ENCODE measurements at places on chromosomes 4 and X. TPM values are rescaled to one million over a fixed set of nuclear protein-coding genes. Genes with fewer than 3 reads are reported as not detected.

GRCh38 chr4:48909697-48910096 is 3.1 kb upstream of the OCIAD2 start:
- no peaks in the 10 kb centered on the region for H3K27me3 ChIP-seq
- peaks cover 25% of the 10 kb centered on the region for H3K36me3 ChIP-seq
- peak overlapping the region; percentile 53 for H3K27ac ChIP-seq
- DNase-seq: peak; percentile 71
- H3K4me3 ChIP-seq: no peak overlapping the region

The PF4V1 gene
- not detected for total RNA-seq

The PCDH11X gene
- total RNA-seq: not detected

DNA sequence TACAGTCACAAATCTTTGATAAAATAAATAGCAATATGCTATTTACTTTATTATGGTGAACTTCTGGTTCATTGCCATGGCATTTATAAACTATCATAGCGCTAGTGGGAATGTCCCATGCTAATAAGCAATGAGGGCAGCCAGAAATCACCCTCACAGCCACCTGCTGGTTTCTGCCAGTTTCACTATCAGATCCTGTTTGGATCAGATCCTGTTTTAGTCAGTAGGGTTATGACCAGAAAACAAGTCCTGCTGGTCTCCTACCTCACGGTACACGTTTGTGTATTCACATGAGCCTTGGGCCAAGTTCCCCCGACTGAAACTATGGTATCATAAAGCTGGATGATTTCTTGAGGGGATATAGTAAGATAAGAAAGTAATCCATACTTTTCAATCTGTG is 17.7 kb downstream of the FOXR2 start:
- no peaks in the 10 kb centered on the region for H3K4me1 ChIP-seq
- H3K27me3 ChIP-seq: no peaks in the 10 kb centered on the region
- H3K27ac ChIP-seq: no peak overlapping the region
- no peak overlapping the region for H3K4me3 ChIP-seq

GRCh38 chrX:1591863-1592469 is 562 bp downstream of the AKAP17A start:
- H3K27me3 ChIP-seq: no peaks in the 10 kb centered on the region
- DNase-seq: no peak
- H3K36me3 ChIP-seq: peaks cover 47% of the 10 kb centered on the region
- peak overlapping the region; percentile 83 for H3K4me3 ChIP-seq
- no peaks in the 10 kb centered on the region for H3K4me1 ChIP-seq

The ATP1B4 gene
- total RNA-seq: not detected

The HERC5 gene
- 44.2 TPM for total RNA-seq

The RASL11B gene
- 0.64 TPM for total RNA-seq

DNA sequence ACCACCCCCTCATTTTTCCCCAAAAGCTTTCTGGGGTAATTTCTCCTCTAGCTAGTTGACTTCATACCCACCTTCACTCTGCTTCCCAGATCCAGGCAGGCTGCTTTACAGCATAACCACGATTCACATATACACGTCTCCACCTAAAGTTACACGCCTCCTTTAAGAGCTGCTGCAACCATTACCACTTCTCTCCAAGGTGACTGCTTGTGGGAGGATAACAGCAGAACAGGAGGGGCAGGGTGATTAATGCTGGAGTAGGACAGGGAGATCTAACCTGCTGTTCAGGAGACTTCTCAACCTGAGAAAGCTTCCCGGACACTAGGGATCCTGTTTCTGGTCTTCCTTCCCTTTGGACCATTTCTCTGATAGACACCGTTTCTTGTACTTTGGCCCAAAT is 77.4 kb downstream of the MGST2 start:
- peaks cover 9% of the 10 kb centered on the region for H3K4me1 ChIP-seq
- H3K27me3 ChIP-seq: no peaks in the 10 kb centered on the region
- DNase-seq: no peak
- H3K4me3 ChIP-seq: no peak overlapping the region

The ZNF275 gene
- total RNA-seq: 7.4 TPM

DNA sequence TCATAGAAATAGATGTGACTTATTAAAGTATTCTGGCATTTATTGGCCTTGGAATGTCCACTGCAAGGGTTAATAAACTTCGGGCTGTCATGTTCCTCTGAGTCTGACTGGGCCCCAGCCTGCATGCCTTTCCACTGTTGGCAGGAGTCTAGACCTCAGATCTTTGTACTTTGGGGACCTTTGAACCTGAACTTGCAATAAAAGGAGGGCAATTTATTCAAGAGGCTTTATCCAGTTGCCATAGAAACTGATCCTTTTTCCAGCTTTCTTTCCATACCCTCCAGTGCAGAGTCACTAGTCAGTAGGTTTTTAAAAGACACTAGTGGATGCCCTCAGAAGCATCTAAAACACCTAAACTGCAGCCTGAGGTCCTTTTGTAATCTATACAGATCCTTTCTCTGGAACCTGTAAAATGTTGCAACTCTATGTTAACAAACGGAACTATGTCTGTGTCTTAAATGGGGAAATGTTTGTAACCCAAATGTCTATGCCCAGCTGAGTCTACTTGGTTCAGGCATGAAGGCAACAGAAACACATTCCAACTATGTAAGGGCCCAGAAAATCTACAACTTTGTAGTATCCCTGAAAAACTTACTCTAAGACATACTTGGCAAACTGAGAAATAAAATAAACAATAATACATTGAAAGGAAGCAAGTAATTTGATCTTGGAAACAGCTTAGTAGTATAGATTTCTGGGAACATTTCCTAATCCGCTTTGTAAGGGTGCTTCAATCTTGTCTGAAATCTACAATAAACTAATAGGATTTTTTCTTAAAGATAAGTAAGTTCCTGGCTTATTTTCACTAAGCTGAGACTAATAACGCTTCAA is 41.5 kb downstream of the SOWAHB start:
- H3K4me1 ChIP-seq: no peaks in the 10 kb centered on the region
- H3K27ac ChIP-seq: no peak overlapping the region
- DNase-seq: no peak
- no peaks in the 10 kb centered on the region for H3K27me3 ChIP-seq

GRCh38 chr4:6221301-6221850 is 21.0 kb upstream of the JAKMIP1 start:
- DNase-seq: no peak
- no peak overlapping the region for H3K27ac ChIP-seq
- peaks cover 75% of the 10 kb centered on the region for H3K27me3 ChIP-seq
- no peaks in the 10 kb centered on the region for H3K4me1 ChIP-seq

The CTBP1 gene
- total RNA-seq: 130 TPM

The EXOC1L gene
- not detected for total RNA-seq

DNA sequence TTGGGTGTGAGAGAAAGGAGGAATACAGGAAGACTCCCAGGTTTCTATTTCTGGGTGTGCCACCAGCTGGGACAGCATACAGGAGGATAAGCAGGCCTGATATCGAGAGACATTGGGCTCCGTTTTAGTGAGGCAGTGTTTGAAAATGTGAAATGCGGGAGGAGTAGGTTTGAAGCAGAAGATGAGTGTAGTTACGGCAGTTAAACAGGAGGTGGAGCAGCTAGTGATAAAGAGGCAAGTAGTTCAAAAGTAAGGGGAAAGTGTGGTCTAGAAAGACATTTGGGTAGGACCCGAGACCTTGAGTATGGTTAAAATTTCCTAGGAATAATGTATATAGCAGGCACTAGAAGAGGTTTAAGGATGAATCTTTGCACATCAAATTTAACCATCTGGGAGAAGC is 42.4 kb downstream of the DCUN1D4 start:
- peak; percentile 5 for DNase-seq
- H3K4me3 ChIP-seq: no peak overlapping the region
- peaks cover 23% of the 10 kb centered on the region for H3K36me3 ChIP-seq
- H3K27me3 ChIP-seq: no peaks in the 10 kb centered on the region
- no peak overlapping the region for H3K27ac ChIP-seq
- H3K4me1 ChIP-seq: peaks cover 8% of the 10 kb centered on the region

DNA sequence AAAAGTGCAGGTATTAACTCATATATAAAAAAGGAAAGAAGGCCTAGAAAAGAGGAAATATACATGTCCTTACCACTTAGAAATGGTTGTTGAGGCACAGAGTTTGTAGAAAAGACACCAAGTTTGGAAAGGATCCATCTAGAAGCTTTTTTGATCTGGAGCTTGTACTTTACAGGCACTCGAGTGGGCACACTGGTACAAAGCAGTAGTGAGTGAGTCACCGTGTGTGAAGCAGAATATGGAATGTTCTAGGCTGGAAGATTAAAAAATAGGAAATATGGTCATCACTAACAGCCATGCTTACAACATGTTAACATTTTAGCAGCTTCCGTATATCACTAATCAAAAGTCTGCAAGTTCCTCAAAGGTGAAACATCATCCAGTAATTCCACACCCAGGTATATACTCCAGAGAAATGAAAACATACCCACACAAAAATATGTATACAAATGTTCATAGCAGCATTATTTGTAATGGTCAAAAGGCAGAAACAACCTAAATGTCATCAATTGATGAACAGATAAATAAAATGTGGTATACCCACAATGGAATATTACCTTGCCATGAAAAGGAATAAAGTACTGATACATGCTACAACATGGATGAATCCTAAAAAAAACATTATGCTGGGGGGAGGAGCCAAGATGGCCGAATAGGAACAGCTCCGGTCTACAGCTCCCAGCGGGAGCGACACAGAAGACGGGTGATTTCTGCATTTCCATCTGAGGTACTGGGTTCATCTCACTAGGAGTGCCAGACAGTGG is 69.5 kb downstream of the FRYL start:
- DNase-seq: no peak
- H3K4me1 ChIP-seq: peaks cover 11% of the 10 kb centered on the region
- no peaks in the 10 kb centered on the region for H3K27me3 ChIP-seq
- H3K4me3 ChIP-seq: no peak overlapping the region
- H3K27ac ChIP-seq: no peak overlapping the region
- H3K36me3 ChIP-seq: peaks cover 5% of the 10 kb centered on the region

DNA sequence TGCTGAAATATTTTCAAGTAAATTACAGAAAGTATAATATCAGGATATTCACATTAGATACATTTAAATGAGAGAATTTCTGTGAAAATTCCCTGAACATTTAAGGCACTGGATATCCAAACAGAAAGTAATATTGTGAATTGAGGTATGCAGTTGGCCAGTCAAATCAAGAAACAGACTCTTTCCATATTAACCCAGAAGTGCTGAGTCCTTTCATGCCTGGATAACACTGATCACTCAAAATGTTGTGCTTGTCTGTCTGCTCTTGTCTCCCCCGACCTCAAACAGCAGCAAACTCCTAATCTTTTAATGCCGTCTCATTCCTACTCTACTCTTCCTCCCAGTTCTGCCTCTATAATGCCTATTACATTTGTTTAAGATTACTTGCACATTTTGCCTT is 51.2 kb downstream of the TBC1D9 start:
- no peaks in the 10 kb centered on the region for H3K36me3 ChIP-seq
- DNase-seq: no peak
- no peak overlapping the region for H3K27ac ChIP-seq
- no peaks in the 10 kb centered on the region for H3K27me3 ChIP-seq
- H3K4me3 ChIP-seq: no peak overlapping the region
- no peaks in the 10 kb centered on the region for H3K4me1 ChIP-seq

DNA sequence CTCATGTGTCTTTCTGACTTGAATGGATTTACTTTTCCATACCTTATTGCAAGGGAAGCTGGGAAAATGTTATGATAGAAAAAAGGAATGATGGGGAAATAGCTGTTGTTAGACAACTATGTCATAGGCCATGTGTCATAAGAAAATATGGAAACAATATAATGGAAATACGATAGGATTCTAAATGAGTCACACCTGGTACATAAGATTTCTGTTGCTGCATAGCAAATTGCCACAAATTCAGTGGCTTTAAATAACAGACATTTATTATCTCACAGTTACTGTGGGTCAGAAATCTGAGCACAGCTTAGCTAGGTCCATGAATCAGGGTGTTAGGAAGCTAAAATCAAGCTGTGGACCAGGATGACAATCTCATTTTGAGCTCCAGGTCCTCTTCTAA is 44.6 kb upstream of the ANKRD50 start:
- no peak for DNase-seq
- no peaks in the 10 kb centered on the region for H3K27me3 ChIP-seq
- no peak overlapping the region for H3K4me3 ChIP-seq
- H3K36me3 ChIP-seq: no peaks in the 10 kb centered on the region
- H3K27ac ChIP-seq: no peak overlapping the region
- H3K4me1 ChIP-seq: no peaks in the 10 kb centered on the region

All from Calu3 (cell line).